ENCODE measurements at places on chromosomes 3 and 15.

- no peak for DNase-seq
These were observed 98.4 kb upstream of the BCL6 start for GRCh38 chr3:187843654-187844053.

DNA sequence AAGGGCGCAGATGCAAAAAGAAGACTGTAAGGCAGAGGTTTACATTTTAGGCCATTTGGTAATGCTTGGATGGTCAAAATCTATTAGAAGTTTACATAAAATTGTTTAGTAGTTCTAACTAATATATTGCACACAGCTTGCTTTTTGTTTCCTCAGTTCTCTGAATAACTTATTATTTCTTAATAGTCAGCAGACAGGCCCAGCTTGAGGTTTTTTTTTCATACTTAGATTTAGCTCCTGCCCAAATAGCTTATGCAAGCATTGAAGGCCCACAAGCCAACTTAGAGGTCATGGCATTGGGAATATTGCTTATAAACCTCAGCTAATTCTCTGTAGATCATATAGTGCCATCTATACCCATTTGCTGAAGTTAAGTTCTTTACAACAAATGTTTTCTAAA lies 172.5 kb downstream of the RAP2B start:
- DNase-seq, result no peak

DNA sequence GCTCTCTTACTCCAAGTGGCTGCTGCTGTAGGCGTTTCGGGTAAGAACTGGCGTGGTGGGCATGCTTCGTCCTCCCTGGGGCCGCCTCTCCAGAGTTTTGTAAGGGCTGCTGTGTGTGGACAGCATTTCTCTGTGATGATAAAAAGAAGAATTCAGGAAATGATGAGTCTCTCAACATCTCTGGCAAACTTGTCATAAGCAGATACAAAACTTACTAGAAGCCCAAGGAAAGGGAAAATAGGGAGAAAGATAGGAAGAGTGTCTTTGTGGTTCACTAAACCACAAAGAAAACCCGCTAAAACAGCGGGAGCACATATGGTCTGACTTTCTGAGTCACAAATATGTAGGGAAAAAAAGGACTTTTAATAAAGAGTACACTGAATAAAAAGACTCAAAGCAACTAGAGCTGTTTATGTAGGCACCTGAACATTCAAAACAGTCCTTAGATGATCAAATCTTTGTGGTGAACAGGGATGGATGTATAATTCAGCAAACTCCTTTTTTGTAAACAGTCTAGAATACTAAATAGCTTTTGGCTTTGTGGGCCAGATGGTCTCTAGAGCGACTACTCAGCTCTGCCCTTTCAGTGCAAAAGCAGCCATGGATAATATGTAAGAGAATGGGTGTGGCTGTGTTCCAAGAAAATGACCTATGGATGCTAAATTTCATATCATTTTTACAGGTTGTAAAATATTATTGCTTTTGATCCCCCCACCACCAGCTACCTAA lies 60.4 kb upstream of the LMOD3 start:
- peak; percentile 89 for DNase-seq

DNA sequence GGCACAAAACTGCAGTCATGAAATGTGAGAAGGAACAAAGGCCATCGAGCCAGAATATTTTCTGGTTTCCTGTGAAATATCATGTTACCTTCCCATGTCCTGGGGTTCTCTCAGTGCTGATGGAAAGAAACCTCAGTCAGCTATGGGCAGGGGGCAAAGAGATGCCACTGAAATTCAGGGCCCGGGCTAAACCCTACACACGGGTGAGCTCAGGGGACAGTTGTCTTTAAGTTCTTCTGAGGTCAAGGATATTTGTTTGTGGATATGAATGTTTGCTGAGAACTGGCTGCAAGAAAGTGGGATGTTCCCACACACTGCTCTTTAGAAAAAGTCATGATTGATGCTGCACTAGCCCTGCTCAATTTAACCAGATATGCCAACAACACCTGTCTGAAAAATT lies 187.2 kb downstream of the MEX3B start:
- DNase-seq, result no peak

- DNase-seq, result peak; percentile 77
These were observed 43.2 kb downstream of the ARHGEF3 start for GRCh38 chr3:56758539-56758981.

DNA sequence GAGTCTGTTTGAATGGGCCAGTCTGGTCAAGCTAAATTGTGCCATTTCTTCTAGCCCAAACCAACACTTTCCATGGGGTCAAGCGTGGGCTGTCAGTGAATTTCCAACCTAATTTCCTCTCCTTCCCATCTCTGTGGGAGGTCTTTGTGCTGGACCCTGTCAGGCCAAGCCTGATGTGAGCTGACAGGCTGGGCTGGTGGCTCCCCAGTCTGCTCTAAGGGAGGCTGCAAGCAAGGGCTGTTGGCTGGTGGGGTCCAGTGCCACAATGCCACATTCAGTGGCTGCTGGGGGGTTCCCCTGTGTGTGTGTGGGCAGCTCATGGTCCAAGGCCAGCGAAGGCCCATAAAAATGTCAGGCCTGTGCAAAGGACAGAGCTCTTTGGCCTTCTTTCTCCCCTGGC lies 216.1 kb downstream of the OPA1 start:
- no peak for DNase-seq

DNA sequence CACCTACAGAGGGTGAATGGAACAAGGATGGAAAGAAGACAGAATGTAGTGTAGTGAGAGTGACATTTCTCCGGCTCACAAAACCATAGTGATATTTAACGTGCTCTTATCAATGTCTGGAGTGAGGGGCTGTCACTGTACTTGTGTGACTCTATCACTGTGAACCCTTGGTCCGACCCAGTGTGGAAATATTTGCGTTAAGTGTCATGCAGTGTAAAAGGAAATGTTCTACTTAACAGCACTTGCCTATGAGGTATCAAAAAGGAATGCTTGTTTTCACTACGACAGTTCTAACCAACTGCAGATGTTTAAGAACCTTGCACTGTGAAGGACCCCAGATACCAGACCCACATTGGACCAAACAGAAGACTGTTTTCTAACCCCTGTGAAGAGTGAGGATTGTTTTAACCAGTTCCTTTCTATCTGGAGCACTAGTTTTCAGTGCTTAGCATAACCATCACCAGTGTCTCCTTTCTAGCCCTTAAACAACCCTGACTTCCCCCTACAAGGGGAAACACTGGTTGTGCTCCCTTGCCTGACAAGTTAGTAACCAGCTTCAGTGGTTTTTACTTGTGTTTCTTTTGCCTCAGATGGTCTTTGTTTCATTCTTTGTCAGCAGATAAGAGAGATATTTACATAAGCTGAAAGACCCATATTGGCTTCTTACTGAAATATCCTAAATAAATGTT lies 144.7 kb upstream of the ABHD17C start:
- DNase-seq, result peak; percentile 97

DNA sequence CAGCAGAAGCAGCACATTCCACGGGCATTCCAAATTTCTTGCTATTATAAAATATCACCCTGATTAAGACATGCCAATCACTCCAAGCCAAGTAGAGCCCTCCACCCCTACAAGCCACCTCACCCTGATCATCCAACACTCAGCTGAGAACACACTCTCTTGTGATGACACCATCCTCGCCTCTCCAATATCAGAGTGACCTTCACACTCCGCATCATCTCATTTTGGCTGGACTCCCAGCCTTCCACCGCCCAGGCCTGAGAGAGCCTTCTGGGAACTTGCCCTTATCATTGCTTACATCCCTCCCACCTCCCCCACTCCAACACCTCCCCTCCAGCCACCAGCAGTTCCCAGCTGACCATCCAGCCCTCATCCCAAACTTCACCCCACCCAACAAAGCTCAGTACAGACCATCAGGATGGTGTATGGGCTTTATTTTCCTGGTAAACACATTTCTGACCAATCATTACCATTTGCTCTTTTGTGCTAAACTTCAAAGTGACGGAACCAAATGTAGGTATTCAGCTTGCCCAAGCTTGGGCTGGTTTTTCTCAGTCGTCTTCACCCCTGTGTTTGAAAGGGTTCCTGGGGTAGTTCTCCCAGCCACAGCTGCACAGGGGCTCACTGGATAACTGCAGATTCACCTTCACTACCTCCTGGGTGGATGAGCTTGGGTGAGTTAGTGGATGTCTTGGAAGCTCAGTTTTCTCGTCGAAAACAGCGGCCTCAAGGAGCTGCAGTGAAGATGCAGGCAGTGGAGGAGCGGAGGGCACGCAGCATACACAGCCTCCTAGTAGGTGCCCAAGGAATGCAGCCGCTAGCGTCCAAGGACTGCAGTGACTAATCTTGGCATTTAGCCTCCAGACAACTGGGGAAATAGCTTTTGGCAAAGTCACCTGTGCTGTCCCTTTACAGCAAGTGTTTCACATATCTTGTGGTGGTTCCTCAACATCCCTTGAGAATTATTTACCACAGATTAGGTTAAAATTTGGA lies 115.1 kb downstream of the LIPC start:
- DNase-seq, result peak; percentile 92

All from fibroblast of skin of abdomen (primary cell).